Activated CD8-positive, alpha-beta memory T cell treated with anti-CD3 and anti-CD28 coated beads, Interleukin-2, amount 10 ng/mL, durations not matched to agents 7 days and 5 days (primary cell): ENCODE measurements at places on chromosomes 3 and 15. TPM values are rescaled to one million over a fixed set of nuclear protein-coding genes. Genes with fewer than 3 reads are reported as not detected.

SLC22A14 gene
- not detected for total RNA-seq

SEMA3G gene
- total RNA-seq = 0.28 TPM

DNA sequence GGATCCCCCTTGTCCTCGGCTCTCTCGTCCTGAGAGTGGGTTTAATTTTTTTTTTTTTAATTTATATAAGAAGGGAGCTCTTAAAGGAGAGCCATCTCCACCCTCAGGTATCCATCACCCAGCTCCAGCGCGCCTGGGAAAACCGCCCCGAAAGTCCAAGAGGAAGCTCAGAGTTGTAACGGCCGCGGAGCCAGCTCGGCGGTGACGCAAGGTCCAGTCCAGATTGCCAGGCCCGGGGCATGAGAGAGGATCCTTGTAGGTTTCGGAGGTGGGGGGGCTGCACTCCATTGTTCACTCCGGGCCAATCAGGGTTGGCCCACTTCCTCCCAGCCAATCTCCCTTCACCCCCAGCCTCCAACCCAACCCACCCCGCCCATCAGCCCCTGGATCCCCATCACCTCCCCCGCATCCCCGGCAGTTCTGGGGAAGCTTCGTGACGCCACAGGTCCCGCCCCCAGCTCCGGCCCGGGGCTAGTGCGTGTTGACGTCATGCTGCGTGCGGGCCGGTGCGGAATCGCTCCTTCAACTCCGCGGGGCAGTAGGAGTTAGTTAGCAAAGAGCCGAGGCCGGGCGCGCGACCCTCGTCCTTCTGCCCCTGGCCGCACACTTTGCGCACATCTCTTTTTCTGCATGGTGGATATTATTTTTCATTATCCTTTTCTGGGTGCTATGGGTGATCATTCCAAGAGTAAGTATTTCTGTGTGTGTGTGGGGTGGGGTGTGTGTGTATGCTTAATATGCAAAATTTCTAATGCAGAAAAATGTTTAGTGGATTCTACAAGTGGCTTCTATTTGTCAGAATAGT, at the start of gene ISL2:
Gene ISL2, plus strand, starts transcription at position 520 of the 805 bp plus-strand sequence. Its CDS starts 111 bp downstream, at position 631.
- peaks cover 54% of the 10 kb centered on the region for H3K4me1 ChIP-seq
- H3K36me3 ChIP-seq = peaks cover 12% of the 10 kb centered on the region
- DNase-seq = peak; percentile 94
- H3K27ac ChIP-seq = peak within 1 kb of the TSS; percentile 88
- H3K27me3 ChIP-seq = peaks cover 57% of the 10 kb centered on the region

GRCh38 chr3:195203606-195204005, 67.4 kb downstream of the XXYLT1 start:
- peaks cover 8% of the 10 kb centered on the region for H3K4me1 ChIP-seq
- H3K36me3 ChIP-seq = no peaks in the 10 kb centered on the region
- no peak for DNase-seq
- H3K27me3 ChIP-seq = no peaks in the 10 kb centered on the region
- H3K27ac ChIP-seq = no peak overlapping the region

DNA sequence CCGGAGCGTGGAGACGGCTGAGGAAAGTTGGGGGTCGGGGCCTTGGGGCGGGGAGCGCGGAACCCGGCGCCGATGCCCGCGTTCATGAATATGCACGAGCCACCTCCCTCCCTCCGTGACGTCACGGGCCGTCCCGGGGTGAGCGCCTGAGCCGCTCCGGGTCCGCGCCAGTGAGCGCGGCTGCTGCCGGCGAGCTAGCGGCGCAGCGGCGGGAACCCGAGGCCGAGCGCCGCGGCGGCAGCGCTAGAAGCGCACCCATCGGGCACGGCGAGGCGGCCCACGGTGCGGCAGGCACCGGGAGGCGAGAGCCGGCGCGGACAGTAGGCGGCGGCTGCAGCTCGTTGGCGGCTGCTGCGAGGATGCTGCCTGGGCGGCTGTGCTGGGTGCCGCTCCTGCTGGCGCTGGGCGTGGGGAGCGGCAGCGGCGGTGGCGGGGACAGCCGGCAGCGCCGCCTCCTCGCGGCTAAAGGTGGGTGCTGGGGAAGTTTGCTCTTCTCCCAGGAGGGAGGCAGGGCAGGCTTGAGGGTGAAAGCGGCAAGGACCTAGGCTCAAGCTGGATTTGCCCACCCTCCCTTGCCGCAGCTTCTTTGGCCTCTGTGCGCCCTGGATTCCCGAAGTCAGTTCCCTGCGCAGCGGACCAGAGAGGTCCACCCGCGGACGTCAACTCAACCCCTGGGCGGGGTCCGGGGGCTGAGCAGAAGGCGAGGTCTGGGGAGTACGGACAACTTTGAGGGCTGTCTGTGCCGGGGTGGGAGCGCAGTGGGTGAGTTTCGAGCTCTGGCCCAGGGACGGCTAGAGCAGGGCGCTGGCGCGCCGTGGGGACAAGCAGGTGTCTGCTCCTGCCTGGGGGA, at the start of gene CLSTN2:
Gene CLSTN2, plus strand, starts transcription at position 170 of the 850 bp plus-strand sequence.
- H3K27ac ChIP-seq = no peak within 1 kb of the TSS
- DNase-seq = no peak
- H3K36me3 ChIP-seq = no peaks in the 10 kb centered on the region
- no peak within 1 kb of the TSS for H3K4me3 ChIP-seq

- H3K36me3 ChIP-seq = no peaks in the 10 kb centered on the region
- no peaks in the 10 kb centered on the region for H3K4me1 ChIP-seq
- no peak overlapping the region for H3K4me3 ChIP-seq
- no peak overlapping the region for H3K27ac ChIP-seq
- H3K27me3 ChIP-seq = no peaks in the 10 kb centered on the region
These were observed 595.1 kb downstream of the TUSC7 start for GRCh38 chr3:117304681-117305080.

GRCh38 chr3:149726716-149727407, 25.4 kb downstream of the COMMD2 start:
- no peak overlapping the region for H3K27ac ChIP-seq
- no peak for DNase-seq
- no peak overlapping the region for H3K4me3 ChIP-seq

DNA sequence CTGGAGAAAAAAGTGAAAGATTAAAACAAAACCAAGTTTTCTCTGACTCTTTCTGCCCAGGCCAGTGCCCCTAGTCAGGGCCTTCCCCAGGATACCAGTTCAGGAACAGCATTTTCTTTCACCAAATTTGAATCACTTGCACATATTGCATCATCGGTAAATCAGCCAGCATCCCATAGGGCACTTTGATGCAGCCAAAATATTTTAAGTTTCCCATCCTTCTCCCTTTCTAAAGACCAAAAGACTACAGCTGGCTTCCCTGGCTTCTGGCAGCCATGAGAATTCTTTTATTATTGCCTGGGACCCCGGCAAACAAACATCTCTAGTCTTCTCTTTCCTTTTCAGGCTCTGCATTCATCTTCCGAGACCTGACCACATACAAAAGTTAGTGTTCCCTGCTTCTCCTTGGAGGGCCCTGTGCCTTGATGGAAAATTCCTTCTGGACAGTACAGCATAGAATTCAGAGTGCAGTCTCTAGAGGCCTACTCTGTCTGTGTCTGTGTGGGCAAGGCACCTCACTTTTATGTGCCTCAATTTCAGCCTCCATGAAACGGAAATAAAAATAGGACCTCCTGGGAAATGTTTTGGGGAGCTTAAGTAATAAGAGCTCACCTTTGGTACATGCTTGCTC, 348.0 kb downstream of the VPS13C start:
- DNase-seq = no peak
- H3K4me3 ChIP-seq = no peak overlapping the region
- H3K36me3 ChIP-seq = no peaks in the 10 kb centered on the region

DNA sequence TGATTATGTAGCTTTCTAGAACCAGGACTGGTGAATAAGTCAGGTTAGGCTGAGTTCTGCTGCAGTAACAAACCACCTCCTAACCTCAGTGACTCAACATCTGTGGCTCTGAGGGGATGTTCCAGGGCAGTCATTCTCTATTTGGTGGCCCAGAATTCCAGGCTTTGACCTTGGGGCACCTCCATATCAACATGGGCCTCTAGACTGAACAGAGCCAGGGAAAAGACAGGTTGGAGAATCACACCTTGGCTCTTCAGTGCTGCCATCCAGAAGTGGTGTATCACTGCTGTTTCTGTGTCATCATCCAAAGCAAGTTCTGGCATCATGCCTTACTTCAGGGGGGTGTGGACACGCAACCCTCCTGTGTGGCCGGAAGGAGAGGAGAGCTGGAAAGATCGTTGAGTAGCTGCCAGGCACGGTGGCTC, 15.3 kb downstream of the ZBTB47 start:
- H3K36me3 ChIP-seq = no peaks in the 10 kb centered on the region
- H3K27me3 ChIP-seq = no peaks in the 10 kb centered on the region
- H3K4me1 ChIP-seq = no peaks in the 10 kb centered on the region

- H3K4me1 ChIP-seq = no peaks in the 10 kb centered on the region
- DNase-seq = no peak
- no peaks in the 10 kb centered on the region for H3K36me3 ChIP-seq
- H3K27me3 ChIP-seq = peaks cover 33% of the 10 kb centered on the region
These were observed 14.1 kb downstream of the ANKRD34C start for GRCh38 chr15:79296583-79296982.
